ENCODE measurements at places on chromosomes 7 and 10.

- DNase-seq, result peak; percentile 19
These were observed 4.8 kb downstream of the CRPPA start for GRCh38 chr7:16416289-16417282.

GRCh38 chr10:58565271-58565670, 52.6 kb downstream of the BICC1 start:
- peak; percentile 41 for DNase-seq

GRCh38 chr10:6228010-6228511, 25.3 kb downstream of the PFKFB3 start:
- peak; percentile 31 for DNase-seq

DNA sequence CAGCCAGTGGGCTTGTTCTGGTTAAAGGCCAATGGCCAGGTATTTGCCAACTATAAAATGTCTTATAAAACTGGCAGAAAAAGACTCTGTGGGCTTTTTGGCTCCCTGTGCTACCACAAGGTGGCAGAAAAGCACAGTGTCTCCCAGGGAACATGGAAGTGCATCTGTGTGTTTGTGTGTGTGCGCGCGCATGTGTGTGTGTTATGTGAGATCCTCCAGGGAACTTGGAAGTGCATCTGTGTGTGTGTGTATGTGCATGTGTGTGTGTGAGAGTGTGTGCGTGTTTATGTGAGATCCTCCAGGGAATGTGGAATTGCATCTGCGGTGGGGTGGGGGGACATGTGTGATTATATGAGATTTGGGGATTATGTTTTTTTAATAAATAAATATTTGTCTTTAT, 30.2 kb upstream of the ABI1 start:
- DNase-seq, result peak; percentile 56

GRCh38 chr10:61765176-61766087, 102.7 kb downstream of the CABCOCO1 start:
- no peak for DNase-seq

- DNase-seq, result peak; percentile 98
These were observed 461.9 kb upstream of the KLF6 start for GRCh38 chr10:4246881-4247358.

DNA sequence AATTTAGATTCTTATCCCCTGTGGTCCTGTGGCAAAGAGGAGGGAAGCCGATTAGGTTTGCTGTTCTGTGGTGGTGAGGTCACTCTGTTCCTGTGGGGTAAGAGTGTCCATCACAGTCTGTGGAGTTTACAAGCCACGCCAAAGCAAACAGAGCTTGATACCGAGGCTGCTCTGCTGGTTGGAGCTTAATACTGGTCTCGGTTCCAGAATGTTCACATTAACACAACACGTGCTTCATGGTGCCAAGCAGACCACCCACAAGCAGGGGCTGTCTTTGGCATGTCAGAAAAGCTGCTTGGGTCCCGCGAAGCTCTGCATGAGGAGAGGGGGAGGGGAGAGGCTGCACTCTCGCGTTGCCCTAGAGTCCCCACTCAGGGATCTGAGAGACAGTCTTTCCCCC, 47.5 kb downstream of the DNAJB6 start:
- DNase-seq, result no peak

DNA sequence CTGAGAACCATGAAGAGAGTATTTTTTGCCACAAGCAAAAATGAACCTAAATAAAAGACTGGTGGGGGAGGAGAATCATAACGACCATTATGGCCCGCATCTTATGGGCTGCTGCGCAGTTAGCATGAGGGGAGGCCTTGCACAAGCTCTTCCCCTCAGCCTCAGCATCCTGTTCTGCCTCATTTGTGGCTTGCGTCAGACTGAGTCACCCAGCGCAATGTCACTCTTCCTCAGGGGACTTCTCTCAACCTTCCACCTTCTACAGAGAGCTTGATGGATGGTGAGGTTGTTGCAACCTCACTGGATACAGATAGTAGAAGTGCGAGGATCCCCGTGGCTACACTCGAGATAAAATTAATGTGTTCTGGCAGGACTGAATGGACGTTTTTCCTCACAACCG, 16.8 kb upstream of the GPR15LG start:
- DNase-seq, result no peak

GRCh38 chr7:20157456-20157855, 59.7 kb downstream of the MACC1 start:
- no peak for DNase-seq

DNA sequence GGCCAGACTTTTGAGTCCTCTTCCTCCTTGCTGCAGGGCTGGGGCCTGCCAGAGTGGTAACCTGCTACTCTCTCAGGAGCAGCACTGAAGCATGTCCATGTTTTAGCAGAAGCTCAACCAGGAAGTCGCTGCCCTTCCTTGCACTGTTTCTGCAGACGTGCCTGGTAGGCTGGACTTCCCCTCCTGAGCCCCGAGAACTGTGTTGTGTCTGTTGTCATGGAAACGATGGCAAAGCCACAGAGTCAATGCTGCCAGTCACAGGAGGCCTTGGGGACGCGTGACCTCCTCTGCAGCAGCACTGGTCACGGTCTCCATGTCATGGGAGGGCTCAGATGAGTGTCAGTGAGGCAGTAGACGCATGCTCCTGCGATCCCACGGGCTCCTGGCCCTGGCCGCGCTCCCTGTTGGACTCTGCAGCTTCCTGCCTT, 145.5 kb downstream of the FANK1 start:
- DNase-seq, result no peak

- peak; percentile 13 for DNase-seq
These were observed 31.7 kb downstream of the CYCS start for GRCh38 chr7:25093268-25093826.

DNA sequence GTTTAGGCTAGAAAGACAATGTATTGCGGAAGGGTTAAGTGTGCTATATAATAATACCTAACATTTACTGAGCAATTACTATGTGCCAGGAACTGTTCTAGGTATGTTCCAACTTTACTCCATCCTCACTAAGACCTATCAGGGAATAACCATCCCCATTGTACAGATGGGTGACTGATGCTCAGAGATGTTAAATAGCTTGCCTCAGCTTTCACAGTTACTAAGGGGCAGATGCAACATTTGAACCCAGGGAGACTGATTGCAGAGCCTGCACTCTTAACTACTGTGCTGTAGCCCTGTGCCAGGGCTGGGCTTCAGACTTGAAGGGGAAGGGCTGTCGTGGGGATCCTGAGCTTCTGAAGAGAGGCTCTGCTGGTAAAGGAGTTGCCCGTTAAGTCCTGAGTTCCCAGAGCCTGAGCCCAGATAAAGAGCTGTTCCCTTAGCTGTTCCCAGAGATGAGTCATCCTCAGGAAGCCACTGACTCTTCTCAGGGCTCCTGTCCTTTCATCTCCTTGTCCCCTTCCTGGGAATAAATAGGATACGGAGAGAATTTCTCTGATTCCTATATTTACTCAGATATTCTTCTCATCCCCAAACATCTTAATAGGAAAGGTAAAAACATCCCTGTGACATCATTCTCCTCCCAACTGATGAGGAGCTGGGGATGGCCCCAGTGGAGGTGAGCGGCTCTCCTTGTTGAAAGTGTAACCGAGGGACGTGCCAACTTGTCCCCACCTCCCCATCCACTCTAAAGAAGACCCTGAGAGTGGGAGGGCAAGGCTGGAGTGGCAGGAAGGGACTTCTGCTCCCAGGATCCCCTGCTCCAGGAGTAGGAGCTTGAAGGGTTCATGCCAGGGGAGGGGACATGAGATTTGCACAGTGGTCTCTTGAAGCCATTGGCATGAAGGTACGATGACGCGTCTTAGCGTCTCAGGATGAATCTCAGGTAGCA, 28.0 kb upstream of the HABP2 start:
- DNase-seq, result no peak

GRCh38 chr7:120703585-120704240, 154.2 kb downstream of the TSPAN12 start:
- DNase-seq, result no peak

DNA sequence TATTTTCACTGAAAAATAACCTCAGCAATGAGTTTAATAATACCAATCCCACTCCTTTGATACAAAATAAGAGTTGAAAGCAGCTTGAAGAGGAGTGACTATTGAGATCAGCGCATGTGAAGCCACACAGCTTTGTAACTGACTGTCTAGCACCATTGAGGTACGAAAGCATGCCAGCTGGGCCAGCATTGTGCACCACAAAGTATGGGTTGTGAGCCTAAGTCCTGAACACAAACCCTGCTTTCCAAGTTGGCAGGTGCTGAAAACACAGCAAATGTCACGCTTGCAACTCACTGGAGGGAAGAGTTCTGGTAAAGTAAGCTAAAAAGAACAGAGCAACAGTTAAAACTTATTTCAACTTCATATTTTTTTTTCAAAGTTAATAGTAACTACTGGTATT, 4.0 kb upstream of the FAM53B start:
- no peak for DNase-seq

DNA sequence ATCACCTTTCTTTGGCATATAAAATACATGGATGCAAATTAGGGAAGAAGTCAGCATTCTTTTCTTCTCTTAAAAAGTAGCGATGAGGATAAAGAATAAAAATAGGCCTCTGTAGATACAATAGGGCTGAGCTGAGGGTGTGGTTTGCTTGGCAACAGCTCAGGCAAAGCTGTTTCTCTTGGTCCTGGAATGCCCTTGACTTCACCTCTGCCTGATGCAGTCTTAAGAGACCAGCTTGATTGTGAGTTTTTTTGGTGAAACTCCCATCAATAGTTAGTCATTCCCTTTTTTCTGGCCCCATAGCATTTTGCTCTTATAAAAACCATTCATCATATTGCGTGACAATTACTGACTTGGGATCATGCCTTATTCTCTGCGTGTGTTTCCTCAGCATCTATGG, 42.1 kb upstream of the MKLN1 start:
- DNase-seq, result no peak

- no peak for DNase-seq
These were observed 150.2 kb downstream of the NSUN6 start for GRCh38 chr10:18501198-18501597.

GRCh38 chr10:50224330-50224952, 26.9 kb downstream of the ASAH2 start:
- peak; percentile 31 for DNase-seq

GRCh38 chr10:72173619-72174296, 42.1 kb upstream of the ANAPC16 start:
- DNase-seq, result no peak

DNA sequence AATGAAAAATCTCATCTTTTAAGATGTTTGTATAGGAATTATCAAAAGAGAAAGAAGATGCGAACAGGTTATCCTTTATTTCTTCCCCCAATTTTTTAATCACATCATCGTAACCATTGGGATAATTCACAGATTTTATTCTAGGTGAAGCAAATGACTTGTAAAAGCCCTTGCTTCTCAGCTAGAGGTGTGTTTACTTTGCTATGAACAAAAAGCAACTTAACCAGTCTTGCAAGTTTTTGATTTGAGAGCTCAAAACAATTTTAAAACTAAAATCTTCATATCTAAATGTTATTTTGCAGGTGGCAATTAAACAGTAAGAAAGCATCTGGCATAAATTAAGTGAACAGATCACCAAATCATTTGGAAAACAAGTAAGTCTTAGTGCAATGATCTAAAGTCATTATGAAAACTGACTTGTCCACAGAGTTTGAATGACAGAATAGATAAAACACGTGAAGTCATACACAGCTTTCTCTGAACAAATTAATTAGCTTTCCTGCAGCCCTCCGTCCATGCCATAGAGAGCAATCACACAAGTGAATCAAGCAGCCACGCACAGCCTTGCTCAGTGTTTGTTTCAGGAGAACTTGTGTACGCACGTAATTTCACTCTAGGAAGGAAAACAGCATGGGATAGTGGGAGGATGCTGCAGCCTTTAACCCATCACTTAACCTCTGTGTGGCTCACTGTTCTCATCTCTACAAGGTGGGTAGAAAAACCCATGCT, 85.0 kb upstream of the ZNF800 start:
- no peak for DNase-seq

GRCh38 chr10:93438613-93439253, 43.4 kb downstream of the MYOF start:
- no peak for DNase-seq

All from skeletal muscle cell (primary cell).